Left lobe of liver (tissue), 2 donors: ENCODE measurements at places on chromosomes 5 and 9.
A peak's percentile ranks its signal among the peaks of the same experiment; 100 is the strongest.

- no peak for DNase-seq
Measured at GRCh38 chr5:135063511-135064234, 29.6 kb upstream of the PITX1 start.

- DNase-seq, result no peak
Measured at GRCh38 chr9:36731068-36731956, 158.6 kb downstream of the MELK start.

DNA sequence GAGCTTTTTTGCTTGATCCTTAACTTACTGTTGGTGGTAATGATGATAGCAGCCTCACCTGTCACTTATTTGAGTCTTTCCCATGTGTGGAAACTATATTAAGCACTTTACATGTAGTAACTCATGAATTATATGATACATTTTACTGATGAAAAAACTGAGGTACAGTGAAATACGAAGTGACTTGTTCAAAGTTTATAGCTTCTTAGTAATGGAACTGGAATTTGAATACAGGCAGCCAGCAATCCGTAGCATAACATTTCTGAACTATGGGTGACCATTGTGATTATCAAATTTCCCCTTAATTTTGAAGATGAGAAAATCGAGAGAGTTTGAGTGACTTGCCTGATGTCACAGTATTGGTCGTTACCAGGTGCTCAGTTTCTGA is 17.3 kb downstream of the SCAMP1 start:
- DNase-seq, result no peak

- DNase-seq, result peak; percentile 99
Measured at GRCh38 chr9:128818099-128818838, at the start of gene ENDOG. ENDOG (plus strand) TSS chr9:128818500; CDS start chr9:128818685, 185 bp downstream.

- no peak for DNase-seq
Measured at GRCh38 chr5:142465476-142465875, 140.7 kb upstream of the SPRY4 start.

DNA sequence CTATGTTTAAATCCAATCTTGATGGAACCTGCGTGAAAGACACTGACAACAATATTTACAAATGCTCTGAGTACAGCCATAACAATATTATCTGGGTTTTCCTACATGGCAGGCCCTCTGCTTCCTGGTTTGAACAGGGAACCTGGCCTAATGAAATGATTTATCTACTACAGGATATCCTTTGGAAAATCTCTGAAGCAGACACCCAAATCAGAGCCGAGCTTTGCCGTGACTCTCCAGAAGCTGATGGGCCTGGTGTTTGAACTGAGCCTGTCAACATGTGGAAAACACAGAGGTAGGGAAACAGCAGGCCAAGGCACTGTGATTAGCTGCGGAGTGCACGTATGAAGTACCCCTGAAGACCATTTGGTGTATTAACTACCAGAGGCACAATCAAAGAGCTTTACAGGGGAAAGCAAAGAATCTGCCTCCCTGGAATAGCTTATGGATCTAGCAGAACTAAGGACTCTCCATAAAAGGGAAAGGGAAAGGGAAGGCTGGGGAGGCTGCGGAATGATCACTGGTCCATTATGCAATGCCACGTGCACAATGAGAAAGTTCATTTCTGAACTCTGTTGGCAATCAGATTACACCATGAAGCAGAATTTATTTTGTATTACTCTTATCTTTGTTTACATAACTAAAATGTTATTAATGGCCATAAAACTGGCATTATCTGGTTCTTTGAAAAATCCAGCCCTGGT is 321.9 kb downstream of the EBF1 start:
- peak; percentile 61 for DNase-seq
